Esophagus muscularis mucosa (tissue), 4 donors: ENCODE measurements at places on chromosomes 6 and 20. TPM values are rescaled to one million over a fixed set of nuclear protein-coding genes. Genes with fewer than 3 reads are reported as not detected.

DNA sequence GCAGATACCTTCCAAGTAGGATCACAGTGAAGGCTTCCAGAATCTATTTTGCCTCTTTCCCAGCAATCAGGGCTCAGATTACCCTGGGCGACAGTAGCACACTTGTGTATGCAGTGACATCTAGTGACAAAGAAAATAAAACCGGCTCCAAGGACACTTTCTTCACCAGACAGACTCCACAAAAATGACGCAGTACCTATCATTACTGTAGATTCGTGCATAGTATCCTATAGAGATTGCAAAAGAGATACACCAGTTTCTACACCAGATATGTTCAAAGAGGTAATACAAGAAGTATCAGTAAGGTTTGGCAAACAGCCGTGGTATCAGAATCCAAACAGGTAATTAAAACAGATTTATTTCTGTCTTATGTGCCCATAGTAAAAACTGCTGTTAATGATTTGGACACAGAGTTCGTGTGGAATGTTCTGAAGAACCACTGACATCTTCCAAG, 600.4 kb upstream of the JAG1 start:
- no peak overlapping the region for H3K27ac ChIP-seq
- no peak for DNase-seq
- H3K27me3 ChIP-seq: no peaks in the 10 kb centered on the region

DNA sequence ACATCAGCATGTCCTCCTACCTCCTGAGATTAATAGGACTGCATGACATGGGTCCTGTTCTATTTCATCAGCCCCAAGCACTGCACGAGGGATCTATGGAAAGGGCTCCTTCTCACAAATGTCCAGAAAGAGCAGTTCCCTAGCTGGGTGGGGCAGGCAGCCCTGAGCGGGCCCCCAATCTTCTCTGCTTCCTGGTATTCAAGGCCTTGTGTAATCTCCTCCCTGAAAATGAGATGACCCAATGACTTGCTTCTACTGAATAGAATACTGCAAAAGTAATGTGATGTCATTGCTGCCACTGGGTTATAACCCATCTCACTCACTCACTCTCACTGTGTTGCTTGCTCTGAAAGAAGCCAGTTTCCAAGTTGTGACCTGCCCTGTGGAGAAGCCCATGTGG, 126.4 kb downstream of the OPRM1 start:
- no peak overlapping the region for H3K27ac ChIP-seq
- H3K36me3 ChIP-seq: no peaks in the 10 kb centered on the region
- no peaks in the 10 kb centered on the region for H3K27me3 ChIP-seq
- no peak for DNase-seq
- peaks cover 20% of the 10 kb centered on the region for H3K4me1 ChIP-seq
- no peak overlapping the region for H3K4me3 ChIP-seq

GRCh38 chr6:127484212-127484863, 25.1 kb upstream of the KIAA0408 start:
- H3K4me1 ChIP-seq: peaks cover 17% of the 10 kb centered on the region
- H3K27me3 ChIP-seq: no peaks in the 10 kb centered on the region
- peak overlapping the region; percentile 10 for H3K4me3 ChIP-seq
- H3K27ac ChIP-seq: no peak overlapping the region
- H3K36me3 ChIP-seq: no peaks in the 10 kb centered on the region

DNA sequence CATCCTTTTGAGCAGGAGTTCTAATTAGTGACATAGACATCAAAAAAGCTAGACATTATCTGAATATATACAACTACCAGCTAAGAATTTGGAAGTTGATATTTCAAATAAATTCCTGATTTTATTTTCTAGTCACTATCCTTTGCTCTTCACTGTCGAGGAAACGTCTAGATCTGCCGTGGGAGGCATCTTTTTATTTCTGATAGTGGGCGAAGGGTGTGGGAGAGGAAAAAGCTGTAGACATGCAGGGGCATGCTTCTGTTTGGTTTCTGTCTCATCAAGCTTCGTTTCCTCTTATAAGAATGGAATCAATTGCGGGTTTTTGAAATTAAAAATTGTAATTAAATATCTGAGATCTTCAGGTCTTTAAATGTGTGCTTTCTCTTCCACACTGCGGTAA, 16.2 kb upstream of the C6orf118 start:
- H3K36me3 ChIP-seq: no peaks in the 10 kb centered on the region
- H3K27ac ChIP-seq: no peak overlapping the region
- no peak overlapping the region for H3K4me3 ChIP-seq
- H3K4me1 ChIP-seq: no peaks in the 10 kb centered on the region
- no peaks in the 10 kb centered on the region for H3K27me3 ChIP-seq

GRCh38 chr6:139436200-139436956, 61.9 kb upstream of the CITED2 start:
- no peak overlapping the region for H3K27ac ChIP-seq
- DNase-seq: no peak
- peaks cover 8% of the 10 kb centered on the region for H3K4me1 ChIP-seq

BICRAL gene
- 25.6 TPM for total RNA-seq
